ENCODE measurements at places on chromosomes 6 and 20.

- DNase-seq = peak; percentile 78
These were observed 33.3 kb upstream of the CITED2 start for GRCh38 chr6:139407718-139408222.

DNA sequence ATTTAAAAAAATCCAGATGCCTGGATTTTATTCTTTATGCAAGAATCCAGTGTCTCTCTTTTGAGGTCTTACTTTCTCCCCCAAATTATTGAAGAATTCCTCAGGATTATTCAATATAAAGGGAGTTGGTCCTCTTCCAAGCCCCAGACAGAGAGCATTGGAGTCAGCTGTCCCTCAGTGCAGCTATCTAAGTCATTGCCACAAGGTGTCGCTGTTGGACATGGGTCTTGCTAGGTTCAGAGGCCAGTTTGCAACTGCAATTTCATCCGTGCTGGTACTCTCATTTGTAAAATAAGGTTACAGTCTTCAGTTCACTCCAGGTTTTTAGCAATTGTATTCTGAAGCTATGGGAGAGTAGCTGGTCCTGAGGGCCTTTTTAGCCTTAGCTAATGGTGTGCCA is 27.8 kb downstream of the CCN2 start:
- no peak for DNase-seq

DNA sequence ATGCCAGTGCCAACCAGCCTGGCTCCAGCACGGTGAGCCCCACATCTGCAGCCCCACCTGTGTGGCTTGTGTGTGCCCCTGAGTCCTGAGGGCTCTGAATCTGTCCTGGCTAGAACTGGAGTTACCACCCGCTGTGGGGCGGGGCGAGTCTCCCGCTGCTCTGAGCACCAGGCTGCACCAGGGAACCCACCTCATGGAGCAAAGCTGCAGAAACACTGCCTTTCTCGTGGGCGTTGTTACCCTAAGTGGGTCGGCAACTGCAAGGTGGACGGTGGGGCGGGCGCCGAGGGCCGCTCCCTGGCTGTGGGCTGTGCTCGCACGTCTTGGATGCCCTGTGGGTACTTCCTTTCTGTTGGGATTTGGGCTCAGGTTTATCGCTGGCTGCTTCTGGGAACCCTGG is 12.7 kb upstream of the ZBTB46 start:
- DNase-seq = no peak

DNA sequence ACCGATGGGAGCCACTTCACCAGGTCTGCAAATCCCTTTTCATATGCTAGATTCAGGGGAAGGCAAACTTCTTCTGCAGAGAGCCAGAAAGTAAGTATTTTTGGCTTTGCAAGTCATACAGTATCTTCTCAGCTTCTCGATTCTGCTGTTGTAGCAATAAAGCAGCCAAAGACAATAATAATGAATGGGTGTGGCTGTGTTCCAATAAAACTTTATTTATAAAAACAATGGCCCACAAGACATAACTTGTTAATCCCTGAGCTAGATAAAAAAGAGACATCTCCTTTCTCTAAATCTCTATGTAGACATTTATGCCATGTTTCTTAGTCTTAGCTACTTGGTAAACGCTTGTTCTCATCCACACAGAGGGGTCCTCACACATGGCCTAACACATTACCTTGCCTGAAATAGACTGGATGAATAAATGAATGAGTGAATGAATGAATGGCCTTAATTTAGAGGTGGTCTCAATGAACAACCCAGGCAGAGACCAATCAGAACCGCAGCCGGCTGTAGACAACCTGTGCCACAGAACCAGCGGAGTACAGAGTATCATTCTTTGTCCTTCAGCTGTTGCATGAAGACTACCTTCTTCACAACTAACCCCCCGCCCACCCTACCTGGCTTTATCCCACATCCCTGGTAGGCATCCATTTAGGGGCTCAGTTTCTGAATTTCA is 13.5 kb upstream of the PREX1 start:
- DNase-seq = no peak

- no peak for DNase-seq
These were observed 589.7 kb downstream of the CBLN4 start for GRCh38 chr20:55415567-55416142.

Measured in hepatic stellate cell (primary cell).